ENCODE measurements at places on chromosomes 4 and X.

DNA sequence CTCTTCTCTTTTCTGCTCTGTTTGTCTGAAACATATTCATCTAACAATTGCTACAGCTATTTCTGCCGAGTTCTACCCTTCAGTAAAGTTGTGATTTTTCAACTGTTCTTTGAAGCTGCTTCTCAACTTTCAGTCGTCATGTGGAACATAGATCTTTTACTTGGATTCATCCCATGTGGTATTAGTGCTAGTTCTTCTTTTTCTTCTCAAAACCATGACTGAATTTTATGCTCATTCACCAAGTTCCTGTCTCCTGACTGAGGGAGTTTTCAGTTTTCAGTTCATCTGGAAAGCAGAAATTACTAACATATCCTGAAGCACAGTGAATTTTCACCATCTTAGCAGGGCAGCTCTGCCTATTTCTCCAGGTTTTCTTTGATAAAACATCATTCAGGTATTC lies 12.1 kb downstream of the ACSL4 start:
- no peak for DNase-seq

DNA sequence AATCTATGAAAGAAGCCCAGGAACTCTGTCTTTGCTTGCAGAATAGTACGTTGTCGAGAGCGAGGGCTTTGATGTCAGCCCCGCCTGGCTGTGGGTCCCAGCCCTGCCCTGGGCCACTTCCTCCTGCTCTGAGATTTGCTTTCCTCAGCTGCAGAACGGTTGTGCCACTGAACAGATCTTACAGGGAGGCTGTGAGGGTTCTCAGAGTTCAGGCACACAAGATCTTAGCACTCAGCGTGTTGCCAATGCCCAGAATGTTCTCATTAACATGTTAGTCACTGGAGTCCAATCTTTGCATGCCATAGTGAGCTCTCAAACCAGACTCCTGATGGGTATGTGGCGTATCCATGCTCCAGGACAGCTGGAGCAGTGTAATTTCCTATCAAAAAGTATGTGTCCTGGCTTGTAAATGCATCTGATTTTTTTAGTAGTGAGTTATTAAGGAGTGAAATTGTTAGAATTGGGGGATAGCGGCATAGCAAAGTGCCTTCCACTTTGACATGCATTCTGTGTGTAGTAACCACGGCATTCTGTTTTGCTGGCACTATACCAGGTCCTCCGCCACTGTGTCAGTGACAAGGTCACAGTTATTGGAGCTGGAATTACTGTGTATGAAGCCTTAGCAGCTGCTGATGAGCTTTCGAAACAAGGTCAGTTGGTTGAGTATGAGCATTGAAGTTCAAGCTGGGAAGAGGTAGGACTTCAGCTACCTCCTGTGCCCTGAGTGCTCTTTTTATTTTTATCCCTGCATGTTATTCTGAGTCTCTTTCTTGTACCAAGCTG lies 31.6 kb downstream of the TKTL1 start:
- no peak for DNase-seq

DNA sequence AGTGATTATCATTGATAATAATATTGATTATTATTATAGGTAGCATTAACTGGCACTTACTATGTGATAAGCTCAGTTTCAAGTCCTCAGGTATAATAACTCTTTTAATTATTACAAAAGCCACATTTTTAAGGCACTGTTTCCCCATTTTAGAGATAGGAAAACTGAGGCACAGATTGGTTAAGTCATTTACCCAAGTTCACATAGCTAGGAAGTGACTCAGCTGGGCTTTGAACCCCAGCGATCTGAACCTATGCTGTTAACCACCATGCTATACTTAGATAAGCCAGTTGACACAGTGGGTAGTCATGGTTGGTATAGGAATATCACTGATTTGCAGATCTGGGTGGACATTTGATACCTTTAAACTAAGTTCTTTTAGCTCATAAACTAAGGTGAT lies 110.4 kb downstream of the FRAS1 start:
- DNase-seq = no peak

- no peak for DNase-seq
These were observed 12.5 kb downstream of the RTL8B start for GRCh38 chrX:135009838-135010237.

- DNase-seq = peak; percentile 46
These were observed 893 bp downstream of the RLIM start for GRCh38 chrX:74613370-74614092.

- DNase-seq = no peak
These were observed 8.6 kb upstream of the HAUS3 start for GRCh38 chr4:2250357-2251072.

GRCh38 chr4:112451831-112452230 lies 64.1 kb downstream of the NEUROG2 start:
- no peak for DNase-seq

DNA sequence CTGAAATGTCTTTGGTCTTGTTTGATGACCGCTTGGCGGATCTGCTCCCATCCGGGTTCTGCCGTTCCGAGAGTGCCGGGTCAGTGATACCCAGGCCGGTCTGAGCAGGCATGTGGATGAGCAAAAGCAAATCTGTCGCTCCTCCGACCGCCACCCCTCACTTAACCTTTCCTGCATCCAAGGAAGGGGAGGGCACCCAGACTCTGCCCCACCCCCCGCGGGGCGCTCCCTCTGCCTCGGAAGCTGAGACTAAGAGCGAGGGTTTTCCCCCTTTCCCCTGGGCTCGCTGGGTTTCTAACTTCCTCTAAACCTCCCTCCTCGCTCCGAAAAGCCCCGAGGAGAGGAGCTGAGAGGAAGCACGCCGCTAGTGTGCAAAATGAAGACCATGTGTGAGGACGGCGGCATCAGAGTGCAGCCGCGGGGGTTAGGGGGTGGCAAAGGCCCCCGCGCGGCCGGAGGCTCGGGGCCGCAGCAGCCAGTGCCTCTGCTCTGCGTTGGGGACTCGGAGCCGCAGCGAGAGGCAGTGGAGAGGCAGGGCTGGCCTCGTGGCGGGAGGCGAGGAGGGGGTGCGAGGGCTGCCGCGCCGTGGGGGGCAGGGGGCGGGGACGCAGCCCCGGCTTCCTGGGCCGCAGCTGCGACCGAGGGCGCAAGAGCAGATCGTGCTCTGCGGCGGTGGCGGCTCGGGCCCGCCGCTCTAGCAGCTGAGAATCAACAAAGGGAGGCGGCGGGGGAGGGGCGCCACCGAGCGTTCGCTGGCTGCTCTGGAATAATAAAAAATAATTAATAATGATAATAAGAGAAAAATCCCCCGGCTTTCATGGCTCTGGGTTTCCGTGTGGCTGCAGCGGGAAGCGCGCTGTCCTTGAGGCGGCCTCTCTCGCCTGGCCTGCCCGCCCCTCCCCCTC lies 55.8 kb upstream of the BCOR start:
- DNase-seq = peak; percentile 51

DNA sequence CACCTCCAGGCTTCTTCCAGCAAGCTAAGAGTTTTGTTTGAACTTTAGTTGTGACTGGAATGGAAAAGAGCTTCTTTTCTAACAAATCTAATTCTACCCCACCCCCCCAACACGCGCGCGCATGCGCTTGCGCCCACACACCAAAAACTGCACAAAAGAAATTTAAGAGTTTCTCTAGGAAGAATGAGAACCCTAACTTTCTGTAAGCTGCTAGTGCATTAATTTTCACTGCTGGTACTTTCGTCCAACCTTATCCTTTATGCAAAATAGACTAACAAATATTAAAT lies 9.0 kb upstream of the INTU start:
- DNase-seq = peak; percentile 57

GRCh38 chrX:121496966-121497365 lies 449.6 kb downstream of the GLUD2 start:
- DNase-seq = peak; percentile 60

GRCh38 chr4:90375081-90375480 lies 247.9 kb downstream of the CCSER1 start:
- no peak for DNase-seq

DNA sequence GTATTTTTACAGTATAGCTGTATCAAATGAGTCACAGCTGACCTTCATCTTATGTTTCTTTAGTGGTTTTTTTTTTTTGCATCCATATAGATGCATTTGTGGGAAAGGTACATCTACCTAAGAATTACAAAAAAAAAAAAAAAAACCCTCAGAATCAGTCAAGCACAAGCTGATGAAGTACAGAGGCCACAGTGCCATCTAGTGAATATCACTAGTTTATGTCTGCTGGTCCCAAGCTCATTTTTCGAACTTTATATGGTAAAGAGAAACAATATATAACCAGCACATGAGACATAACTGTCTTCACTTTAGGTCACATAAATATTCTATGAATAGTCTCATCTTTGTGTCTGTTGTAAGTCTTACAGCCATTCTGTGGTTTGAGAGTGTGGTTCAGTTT lies 220.1 kb downstream of the DLG3 start:
- DNase-seq = peak; percentile 53

- no peak for DNase-seq
These were observed 80.8 kb downstream of the HTRA3 start for GRCh38 chr4:8350352-8350751.

DNA sequence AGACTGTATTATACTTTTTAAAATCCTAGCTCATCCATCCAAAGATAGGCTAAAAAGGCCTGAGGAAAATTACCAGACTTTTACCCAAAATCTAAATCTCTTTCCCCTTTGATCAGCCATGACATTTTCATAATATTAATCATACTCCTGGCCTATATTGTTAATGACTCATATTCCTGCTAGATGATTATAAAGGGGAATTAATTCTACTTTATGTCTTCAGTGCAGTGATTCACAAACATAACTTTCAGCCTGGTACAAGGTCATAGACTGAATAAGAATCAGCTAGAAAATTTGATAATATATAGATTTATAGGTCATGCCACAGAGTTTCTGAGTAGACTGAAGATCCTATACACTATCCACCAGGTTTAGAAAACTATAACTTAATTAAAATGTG lies 1905.4 kb downstream of the C4orf33 start:
- no peak for DNase-seq

GRCh38 chr4:168478868-168479267 lies 1.4 kb downstream of the DDX60L start:
- no peak for DNase-seq

GRCh38 chr4:186701273-186701672 lies 22.4 kb downstream of the FAT1 start:
- DNase-seq = peak; percentile 51

DNA sequence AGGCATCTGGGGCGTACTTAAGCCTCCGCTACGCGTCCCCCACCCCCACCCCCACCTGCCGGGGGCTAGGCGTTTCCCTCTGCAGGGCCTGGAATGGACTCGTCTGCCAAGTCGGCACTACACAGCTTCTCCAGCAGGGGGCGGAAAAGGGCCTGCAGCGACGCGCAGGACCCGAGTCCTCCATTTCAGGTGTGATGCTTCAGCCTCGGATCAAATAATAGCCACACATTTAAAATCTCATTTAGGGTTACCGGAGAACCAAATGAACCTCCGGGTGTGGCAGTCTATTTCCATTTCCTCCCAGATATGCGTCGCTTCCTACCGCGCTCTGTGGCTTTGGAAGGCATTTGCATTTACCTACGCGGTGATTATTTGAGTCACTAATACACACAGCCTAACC lies 2.9 kb downstream of the PAK3 start:
- peak; percentile 4 for DNase-seq

DNA sequence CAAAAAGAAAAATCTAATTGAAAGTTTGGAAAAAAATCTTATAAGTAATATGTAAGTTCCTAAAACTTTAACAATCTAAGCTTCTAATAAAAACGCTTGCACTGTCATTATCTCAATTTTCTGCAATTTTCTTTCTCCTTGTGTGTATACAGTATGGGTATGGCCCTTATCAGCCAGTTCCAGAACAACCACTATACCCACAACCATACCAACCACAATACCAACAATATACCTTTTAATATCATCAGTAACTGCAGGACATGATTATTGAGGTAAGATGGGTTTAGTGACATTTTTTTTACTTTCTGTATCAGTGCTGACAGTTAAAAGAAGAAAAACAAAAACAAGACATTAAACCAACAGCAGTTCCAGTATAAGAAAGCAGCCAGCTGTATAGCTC lies 4.9 kb downstream of the STATH start:
- no peak for DNase-seq

GRCh38 chrX:137926090-137926489 lies 360.2 kb downstream of the ZIC3 start:
- DNase-seq = peak; percentile 19

DNA sequence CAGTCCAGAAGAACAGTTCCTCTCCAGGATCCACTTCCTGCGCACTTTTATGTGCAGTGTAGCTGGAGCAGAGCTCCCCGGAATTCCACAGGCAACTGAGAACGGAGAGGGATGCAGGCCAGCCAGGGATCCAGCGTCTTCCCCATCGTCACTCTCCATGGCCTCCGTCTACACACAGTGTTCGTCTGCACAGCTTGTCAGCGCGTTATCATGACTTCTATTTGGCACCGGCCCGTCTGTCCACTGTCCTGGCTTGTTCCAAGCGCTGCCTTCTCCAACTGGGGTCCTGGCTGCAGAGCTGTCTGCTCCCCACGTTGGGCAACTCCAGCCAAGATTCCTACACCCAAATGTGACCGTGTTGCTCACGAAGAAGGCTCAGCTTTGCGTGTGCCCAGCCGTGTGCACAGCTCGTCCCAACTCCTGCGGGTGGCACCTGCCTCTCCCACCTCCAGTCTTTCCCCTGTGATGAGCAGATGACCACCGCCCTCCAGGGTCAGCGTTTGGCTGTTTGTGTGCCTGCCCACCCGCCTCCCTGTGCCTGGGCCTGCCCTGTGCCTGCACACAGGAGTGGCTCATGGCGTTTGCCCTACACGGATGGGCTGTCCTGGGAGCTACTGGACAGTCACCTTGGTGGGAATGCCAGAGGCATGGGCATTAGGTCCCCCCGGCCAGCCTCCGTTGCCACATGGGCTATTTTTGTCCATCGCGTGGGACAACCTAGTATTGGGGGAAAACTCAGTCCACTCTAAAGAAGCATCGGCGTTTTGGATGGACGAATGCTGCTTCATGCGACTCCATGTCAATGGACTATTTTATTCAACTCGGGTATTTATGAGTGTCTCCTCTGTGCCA lies 2.2 kb upstream of the CTBP1 start:
- no peak for DNase-seq

DNA sequence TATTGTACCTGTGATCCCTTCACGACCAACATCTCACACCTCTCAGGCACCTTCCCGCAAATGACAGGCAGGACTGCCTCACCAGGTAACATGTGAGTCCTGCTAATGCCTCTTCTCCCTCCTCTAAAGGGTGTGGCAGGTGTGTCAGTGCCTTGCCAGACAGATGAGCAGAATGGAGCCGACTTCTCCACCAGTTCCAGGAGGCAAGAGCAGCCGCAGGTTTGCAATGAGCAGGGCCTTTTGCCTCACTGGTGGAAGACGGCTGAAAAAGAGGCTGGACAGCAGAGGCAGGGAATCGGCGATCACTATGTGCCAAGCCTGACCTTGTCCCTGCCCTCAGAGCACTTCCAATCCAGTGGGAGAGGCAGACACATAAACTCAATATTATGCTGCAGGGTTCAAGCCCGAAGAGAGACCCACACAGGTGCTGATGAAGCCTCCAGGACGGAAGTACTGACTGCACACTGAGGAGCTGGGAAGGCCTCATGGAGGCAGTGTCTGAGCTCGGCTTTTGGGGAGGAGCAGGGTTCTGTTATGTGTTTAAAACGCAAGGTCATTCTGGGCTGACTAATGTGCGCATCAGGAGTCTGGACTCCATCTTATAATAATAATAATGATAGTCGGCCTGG lies 57.9 kb downstream of the C4orf50 start:
- no peak for DNase-seq
